Nephron progenitor cell (in vitro differentiated cells): ENCODE measurements at places on chromosomes 16 and 17.

DNA sequence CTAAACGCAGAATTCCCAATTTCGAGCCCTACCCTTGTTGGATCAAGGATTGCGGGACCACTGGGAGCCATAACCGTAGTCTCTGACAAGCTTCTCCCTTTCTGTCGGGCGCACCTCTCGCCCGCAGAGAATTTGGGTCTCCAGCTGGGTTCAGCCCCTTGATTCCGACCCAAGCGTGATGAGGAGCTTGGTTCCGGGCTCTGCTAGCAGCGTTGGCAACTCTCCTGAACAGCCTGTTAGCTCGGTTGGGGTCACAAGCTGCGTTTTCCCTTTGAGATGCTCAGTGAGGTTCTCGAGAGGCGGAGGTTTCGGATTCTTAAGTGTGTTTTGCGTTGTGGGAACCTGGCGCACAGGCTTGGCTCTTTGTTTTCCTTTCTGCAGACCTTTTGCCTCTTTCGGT, 655 bp downstream of the ATXN1L start:
- peak; percentile 16 for DNase-seq

DNA sequence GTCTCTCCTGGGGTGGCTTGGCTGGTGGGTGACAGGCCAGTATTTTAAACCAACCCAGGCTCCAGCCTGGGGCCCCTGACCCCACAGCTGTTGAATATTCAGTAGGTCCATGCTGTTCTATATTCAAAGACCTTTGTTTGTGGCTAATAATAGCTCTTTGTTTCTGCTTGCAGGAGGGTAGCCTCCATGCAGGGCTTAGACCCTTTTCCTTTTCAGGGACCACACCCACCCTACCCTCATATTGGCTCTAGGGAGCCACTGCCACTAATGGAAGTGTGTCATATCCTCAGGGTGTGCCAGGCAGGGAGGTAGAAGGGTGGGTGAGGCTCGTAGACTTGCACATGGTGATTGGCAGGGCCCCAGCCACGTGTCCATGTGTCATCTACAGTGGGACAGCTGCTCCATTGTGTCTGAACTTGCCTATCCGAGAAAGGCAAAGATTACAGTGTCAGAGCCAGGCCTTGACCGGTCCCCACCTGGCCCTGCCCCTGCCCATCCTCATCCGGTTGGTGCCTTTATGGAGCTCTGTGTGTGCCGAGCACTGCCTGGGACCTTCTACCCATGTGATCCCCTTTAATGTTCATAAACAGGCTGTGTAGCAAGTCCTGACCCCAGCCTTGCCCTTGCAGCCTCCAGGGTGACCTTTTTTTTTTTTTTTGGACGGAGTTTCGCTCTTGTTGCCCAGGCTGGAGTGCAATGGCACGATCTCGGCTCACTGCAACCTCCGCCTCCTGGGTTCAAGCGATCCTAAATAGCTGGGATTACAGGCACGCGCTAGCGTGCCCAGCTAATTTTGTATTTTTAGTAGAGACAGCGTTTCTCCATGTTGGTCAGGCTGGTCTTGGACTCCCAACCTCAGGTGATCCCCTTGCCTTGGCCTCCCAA, 22.1 kb downstream of the TMC7 start:
- no peak for DNase-seq

DNA sequence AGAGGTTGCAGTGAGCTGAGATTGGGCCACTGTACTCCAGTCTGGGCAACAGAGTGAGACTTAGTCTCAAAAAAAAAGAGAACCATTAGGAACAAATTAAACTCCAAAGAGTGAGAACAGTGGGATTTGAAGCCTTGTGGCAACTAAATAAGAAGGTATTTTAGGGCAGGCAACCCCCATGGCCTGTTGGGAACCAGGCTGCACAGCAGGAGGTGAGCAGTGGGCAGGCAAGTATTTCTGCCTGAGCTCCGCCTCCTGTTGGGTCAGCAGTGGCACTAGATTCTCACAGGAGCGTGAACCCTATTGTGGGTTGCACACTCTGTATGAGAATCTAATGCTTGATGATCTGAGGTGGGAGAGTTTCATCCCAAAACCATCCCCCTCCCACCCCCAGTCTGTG, 57.6 kb upstream of the MED9 start:
- DNase-seq, result no peak

DNA sequence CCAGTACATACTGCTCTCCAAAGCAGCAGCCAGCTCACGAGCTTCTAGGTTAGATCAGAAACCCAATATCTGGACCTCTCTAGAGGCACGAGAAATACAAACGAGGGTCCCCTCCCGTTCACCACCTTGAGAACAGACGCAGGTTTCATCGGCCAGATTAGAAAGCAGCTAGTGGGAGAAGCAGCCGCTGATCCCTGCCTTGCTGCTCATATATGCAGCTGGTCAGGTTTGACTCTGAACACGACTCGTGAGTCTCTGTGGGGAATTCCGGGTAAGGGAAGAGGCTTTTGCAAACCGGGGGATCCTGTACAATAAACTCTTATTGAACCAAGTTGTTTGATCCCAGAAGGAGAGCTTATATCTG, 1.6 kb downstream of the VAT1L start:
- no peak for DNase-seq

DNA sequence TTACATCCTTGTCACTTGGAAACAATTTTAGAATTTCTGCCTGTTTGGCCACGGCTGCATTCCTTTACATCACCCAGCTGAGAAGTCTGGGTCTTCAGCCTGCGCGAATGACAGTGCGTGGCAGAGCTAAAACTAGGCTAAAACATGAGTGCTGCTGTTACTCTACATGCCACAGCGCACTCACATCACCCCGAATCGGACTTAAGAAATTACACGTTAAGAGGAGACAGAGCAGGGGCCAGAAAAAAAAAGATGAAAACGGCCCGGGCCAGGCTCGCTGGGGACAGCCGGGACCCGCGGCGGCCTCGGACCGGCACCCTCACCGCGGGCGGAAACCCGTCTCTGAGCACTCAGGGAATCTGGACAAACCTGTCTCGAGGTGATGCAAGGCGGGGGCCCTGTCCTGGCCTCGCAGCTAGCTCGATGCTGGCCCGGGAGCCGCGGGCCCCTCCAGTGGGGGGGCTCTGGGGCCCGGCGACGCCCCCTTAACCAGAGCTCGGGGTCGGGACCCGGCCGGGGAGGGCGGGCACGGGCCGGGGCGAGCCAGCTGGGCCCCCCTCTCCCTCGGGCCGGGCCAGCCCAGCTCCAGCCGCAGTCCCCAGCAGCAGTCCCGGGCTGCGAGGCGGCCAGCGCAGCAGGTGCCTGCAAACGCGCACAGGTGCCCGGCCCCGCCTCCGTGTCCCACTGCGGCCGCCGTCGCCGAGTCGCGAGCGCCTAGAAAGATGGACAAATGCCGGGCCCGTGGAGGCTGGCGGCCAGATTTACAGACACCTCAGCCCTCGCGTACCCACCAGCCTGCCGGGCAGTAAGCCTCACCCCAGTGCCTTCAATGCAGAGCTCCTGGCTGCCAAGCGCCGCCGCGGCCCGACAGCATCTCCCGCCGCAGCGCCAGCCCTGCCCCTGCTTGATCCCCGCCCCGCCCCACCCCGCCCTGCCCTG, at the start of gene AKTIP:
Gene AKTIP (minus strand): TSS at position 879 of the 939 bp plus-strand sequence. CDS start 2,950 bp downstream, outside the sequence.
- DNase-seq, result peak; percentile 45

GRCh38 chr17:34592002-34592401, 12.6 kb downstream of the TMEM132E start:
- no peak for DNase-seq

DNA sequence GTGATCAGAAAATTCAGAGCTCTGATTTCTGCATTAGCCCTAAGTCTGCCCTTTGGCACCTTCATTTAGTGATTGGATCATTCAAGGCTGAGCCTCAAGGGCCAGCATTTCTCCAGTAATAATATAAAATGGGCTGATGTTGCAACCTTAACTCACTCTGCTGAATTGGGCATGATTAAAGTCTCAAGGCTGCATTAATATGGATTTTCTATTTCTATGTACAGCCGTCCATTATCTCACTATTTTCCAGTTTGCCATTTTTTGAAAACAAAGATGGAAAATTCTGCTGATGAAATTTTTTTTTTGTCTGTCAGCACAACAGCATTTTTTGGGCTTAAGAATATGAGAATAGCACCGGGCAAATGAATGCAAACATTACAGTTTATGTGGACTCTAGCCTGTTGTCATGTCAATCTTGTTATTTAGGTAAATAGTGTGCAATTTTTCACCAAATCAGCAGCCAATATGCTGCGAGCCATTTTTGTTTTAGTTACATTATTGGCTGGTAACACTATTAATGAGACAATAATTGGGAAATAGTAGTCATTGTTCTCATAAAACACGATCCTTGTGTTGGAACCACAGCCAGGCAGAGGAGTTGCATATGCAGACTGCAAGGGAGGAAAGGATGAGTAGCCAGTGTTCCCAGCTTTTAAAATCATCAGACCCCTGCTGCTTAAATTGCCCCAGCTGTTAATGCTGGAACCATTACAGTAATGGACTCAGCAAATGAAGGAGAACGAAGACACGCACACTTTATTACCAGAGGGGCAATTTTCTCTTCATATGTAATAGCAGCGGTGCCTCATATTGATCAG, 10.5 kb downstream of the FTO start:
- DNase-seq, result no peak

- no peak for DNase-seq
Measured at GRCh38 chr17:37295888-37296287, 79.9 kb upstream of the C17orf78 start.

- DNase-seq, result no peak
Measured at GRCh38 chr16:67457611-67458010, 23.3 kb downstream of the ATP6V0D1 start.

DNA sequence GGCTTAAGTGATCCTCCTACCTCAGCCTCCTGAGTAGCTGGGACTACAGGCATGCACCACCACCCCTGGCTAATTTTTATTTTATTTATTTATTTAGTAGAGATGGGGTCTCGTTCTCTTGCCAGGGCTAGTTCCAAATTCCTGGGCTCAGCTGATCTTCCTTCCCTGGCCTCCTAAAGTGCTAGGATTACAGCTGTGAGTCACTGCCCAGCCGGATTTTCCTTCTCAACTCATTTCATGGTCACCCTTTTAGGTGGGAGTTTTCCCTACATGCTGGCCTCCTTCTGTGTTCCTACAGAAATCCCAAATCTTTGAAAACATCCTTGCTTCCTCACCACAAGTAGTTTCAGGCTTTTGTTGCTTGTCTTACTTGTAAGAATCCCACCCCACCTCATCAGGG, 102.1 kb upstream of the SIAH1 start:
- no peak for DNase-seq

- DNase-seq, result peak; percentile 74
Measured at GRCh38 chr17:45052052-45052772, 780 bp upstream of the DCAKD start.

- no peak for DNase-seq
Measured at GRCh38 chr17:74119965-74120364, 83.5 kb upstream of the RPL38 start.

GRCh38 chr17:28917029-28917428, 14.2 kb upstream of the DHRS13 start:
- no peak for DNase-seq

- no peak for DNase-seq
Measured at GRCh38 chr16:86128246-86128645, 229.3 kb downstream of the IRF8 start.

DNA sequence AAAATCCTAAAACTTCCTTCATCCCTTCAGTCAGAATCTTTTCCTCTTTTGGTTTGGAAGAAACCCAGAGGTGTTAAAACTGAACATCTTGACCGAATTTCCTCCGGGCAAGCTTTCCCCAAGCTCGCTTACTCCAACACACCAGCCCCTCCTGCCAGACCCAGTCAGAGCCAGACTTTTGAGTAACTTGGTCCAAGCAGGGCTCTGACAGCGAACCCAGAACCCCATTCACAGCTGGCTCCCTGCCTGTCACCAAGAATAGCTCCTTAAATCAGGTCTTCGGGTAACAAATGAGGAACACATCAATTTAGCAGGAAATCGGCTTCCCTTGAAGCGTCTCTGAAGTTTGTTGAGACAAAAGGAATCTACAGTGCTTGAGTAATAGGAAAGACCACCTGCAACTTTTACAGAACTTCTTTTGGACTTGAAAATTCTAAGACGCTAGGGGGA, 27.3 kb downstream of the GAS7 start:
- DNase-seq, result no peak

- no peak for DNase-seq
Measured at GRCh38 chr17:35766903-35767510, 6.3 kb downstream of the C17orf50 start.

DNA sequence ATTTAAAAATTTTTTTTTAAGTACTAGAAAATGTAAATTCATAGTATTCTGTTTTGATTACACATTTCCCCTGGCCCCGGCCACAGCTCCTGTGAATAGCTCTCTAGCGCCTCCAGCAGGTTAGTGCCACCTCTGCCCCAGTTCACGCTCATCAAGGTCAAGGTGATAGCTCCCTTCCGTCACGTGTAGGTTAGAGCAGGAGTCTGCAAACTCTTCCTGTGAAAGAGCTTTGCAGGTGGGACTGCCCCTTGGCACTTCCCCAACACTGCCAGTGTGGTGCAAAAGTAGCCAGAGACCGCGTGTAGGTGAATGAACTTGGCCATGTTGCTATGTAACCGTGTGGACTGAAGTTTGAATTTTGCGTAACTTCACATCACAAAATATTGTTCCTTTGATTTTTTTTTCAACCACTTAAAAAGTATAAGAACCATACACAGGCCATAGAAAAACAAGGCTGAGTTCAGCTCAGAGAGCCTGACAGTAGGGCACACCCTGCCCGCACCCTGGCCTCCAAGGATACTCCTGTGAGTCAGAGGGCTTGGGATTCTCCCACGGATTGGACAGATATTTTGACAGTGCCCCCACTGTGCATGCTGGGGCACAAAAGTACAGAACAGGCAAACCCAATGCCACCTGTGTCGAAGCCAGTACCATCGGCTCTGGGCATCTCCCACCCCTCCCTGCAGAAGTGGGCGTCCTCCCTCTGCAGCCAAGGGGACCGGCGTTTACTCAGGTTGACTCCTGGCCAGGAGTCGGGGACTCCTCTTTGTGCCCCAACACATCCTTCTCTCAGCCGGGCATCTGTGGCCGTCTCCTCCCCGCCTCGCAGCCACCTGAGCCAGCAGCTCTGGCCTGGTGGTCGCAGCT, 92.0 kb upstream of the CHMP6 start:
- DNase-seq, result peak; percentile 47

DNA sequence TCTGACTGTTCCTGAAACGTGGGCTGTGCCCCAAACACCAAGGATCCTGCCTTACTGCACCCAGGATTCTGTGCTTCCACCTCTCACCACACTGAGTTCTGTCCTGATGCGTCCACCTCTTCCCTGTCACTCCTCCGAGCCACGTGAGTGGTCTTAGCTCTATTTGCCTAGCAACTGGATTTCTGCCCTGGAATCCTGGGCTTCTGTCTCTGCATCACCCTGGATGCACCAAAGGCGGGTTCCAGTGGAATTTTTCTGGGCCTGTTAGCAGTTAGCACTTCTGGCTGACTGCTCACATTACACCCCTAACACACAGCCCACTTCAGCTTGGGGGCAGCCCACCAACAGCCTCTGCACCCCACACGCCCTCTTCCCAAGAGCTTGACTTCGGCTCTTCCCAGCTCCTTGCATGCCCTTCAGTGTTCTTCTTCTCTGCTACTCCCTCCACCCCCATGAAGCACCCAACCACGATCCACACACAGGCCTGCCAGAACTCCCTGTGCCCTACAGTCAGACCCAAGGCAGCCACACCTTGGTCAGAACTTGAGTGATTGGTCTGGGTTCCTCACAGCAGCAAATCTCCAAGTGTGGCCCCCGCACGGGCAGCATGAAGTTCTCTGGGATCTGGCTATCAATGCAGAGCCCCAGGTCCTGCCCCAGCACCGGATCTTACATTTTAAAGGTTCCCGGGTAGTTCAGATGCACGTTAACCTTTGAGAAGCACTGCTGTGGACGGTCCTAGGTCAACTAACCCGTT, 129.8 kb upstream of the RCVRN start:
- no peak for DNase-seq
